AG10803 (cell line): ENCODE measurements at places on chromosomes 2 and 18.

DNA sequence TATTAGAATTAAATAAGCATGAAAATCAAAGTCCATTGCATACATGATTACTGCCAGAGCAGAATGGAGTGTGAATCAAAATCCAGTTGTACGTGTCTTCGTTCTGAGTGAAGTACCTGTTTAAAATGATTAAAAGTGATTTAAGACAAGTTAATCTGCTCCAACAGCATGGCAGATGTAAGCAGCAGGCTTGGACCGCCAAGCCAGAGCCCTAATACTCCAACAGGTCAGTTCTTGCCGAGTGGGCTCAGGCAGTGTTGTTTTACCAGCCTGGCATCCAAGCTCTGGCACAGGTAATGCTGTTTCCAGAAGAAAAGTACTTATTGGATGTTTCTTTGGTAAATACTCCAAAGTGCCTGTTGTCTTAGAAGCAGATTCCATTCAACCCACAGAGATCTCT lies 171.4 kb upstream of the EPAS1 start:
- no peak for DNase-seq

DNA sequence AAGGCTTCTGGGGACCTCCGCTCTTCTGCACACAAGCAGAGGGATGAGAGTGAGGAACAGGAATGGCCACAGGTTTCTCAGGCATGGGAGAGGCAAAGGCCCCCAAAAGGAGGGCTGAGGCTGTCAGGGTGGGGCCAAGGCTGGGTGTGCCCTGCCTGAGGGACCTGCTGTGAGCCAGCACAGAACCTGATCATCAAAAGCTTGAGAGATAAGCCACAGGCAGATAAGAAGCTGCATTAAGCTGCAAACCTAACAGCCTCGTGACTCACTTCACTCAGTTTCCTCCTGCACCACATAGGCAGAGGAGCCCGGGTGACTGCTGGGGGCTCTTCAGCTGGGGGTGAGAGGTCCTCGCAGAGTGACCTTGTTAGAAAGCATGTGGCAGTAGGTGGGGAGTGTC lies 64.5 kb upstream of the LAPTM4A start:
- no peak for DNase-seq

- no peak for DNase-seq
These were observed 97.0 kb upstream of the NCK2 start for GRCh38 chr2:105647731-105648130.

DNA sequence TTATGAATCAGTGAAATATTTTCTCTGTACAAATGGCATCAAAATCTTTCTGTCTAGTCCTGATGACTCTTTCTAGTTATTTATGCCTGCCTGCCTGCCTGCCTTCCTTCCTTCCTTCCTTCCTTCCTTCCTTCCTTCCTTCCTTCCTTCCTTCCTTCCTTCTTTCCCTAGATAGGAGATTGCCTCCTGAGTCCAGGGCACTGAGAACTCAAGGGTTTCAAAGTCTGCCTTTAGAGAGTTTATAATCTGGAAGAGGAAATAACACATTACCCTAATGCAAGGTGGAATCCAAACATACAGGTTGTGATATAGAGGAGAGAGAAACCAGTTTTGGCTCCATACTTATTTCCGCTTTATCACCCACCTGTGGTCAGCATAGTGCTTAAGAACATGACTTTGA lies 98.1 kb upstream of the SERPINE2 start:
- no peak for DNase-seq

GRCh38 chr2:224764565-224765236 lies 48.5 kb upstream of the CCDC195 start:
- DNase-seq: no peak

- DNase-seq: no peak
These were observed 105.1 kb upstream of the PXDN start for GRCh38 chr2:1849450-1849849.
